Glutamatergic neuron (in vitro differentiated cells): ENCODE measurements at places on chromosomes 11 and 22.
A peak's percentile ranks its signal among the peaks of the same experiment; 100 is the strongest.

DNA sequence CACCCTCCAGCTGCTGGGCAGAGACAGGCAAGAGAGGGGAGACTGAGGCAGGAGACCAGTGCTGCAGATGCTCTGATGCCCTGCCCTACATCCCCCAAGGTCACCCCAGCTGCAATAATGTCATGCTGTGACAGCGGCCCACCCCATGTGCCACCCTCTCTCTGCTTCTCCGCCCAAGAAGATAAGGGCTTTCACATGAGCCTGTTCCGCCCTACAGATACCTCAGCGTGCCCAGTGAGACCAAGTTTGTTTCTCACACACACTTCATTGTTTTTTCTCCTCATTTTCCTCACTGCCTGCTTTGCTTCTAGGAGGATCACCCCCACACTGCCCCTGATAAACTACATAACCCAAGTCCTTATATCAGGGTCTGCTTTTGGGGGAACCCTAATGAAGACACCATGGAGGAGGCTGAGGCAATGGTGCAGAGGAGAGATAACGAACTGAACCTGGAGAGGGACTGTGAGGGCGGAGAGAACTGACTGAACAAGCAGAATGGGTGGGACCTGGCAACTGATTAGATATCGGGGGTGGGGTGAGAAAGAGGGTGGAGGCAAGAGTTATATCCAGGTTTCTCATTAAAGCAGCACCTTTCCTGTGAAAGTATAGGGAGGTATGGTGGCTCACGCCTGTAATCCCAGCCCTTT is 37.5 kb upstream of the TSKU start:
- no peaks in the 10 kb centered on the region for H3K36me3 ChIP-seq
- H3K27ac ChIP-seq = no peak overlapping the region
- H3K4me1 ChIP-seq = peaks cover 11% of the 10 kb centered on the region
- DNase-seq = no peak

- H3K4me1 ChIP-seq = no peaks in the 10 kb centered on the region
- H3K27ac ChIP-seq = no peak overlapping the region
- H3K36me3 ChIP-seq = no peaks in the 10 kb centered on the region
- no peak overlapping the region for H3K4me3 ChIP-seq
Observed at GRCh38 chr22:26888887-26889286, 231.5 kb downstream of the MIAT start.

DNA sequence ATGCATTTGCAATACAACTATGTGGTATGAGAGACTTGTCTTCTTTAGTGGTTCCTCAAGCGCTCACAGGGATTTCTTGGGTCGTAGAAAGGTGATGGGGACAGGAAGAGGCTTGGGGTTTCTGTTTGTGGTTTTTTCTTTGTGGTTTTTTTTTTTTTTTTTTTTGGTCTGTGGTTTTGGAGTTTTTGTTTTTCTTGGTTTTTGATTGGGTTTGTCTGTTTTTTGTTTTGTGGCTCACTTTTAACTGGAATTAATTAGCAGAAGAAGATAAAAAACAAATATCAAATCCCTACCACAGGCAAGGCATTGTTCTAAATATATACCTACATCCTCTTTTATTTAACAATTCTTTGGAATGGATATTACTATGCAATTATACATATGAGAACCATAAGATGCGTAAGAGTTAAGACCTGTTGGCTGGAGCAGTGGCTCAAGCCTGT is 5.5 kb downstream of the TTC28 start:
- H3K4me3 ChIP-seq = no peak overlapping the region
- peaks cover 5% of the 10 kb centered on the region for H3K36me3 ChIP-seq
- DNase-seq = no peak
- H3K4me1 ChIP-seq = no peaks in the 10 kb centered on the region
- H3K27me3 ChIP-seq = no peaks in the 10 kb centered on the region
- no peak overlapping the region for H3K27ac ChIP-seq

DNA sequence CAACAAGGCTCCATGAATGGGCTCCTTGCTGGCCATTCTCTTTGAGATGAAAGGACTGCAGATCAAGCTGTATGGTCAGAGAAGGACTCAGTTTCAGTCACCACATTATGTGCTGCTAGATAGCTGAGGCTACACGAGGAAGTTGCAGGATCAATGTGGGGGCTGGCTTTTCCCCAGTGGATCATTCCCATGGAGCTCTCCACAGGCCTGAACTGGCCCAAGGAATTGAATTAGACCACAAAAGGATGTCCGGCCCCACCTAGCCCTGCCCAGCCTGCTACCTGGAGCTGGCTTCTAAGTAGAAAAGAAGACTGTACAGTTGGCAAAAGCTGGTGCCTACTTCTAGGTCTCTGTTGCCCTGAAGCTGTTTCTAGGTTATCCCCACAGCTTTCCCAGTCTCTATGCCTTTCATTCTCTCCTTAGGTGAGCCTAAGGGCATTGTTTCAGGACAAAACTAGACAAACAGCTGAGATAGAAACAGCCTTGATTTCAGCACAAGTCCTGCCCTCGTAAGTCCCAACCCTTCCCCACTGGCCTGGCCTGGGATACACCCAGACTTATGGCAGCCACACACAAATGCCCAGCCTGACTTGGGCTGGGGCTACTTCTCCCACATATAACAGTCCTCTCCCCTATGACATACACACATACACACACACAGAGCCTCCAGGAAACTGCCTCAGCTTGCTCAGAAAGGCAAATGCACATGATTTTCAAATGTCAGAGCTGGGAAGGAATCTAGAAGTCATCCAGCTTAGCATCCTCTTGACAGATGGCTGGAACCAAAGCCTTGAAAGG is 129.1 kb upstream of the NCAM1 start:
- H3K27me3 ChIP-seq = peaks cover 2% of the 10 kb centered on the region
- H3K4me3 ChIP-seq = no peak overlapping the region
- H3K4me1 ChIP-seq = peaks cover 19% of the 10 kb centered on the region

- DNase-seq = no peak
- no peak overlapping the region for H3K4me3 ChIP-seq
- no peaks in the 10 kb centered on the region for H3K27me3 ChIP-seq
- no peaks in the 10 kb centered on the region for H3K36me3 ChIP-seq
Observed at GRCh38 chr11:4682623-4683419, 14.8 kb downstream of the OR51E2 start.

DNA sequence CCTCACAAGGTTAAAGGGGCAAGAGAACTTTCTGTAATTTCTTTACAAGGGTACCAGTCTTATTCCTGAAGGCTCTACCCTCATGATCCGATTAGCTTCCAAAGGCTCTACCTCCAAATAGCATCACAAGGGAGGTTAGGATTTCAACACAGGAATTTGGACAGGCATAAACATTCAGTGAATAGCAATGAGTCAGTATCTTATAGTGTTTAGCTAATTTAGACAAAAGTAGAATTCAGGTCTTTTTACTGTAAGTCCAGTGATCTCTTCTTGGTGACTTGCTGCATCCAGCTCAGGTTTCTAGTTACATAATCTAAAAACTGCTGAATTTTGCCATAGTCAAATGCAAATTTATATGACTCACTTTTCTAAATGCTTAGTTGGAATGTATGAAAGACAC is 1995.6 kb upstream of the RAG2 start:
- H3K4me3 ChIP-seq = no peak overlapping the region
- H3K4me1 ChIP-seq = no peaks in the 10 kb centered on the region
- H3K27me3 ChIP-seq = no peaks in the 10 kb centered on the region

DNA sequence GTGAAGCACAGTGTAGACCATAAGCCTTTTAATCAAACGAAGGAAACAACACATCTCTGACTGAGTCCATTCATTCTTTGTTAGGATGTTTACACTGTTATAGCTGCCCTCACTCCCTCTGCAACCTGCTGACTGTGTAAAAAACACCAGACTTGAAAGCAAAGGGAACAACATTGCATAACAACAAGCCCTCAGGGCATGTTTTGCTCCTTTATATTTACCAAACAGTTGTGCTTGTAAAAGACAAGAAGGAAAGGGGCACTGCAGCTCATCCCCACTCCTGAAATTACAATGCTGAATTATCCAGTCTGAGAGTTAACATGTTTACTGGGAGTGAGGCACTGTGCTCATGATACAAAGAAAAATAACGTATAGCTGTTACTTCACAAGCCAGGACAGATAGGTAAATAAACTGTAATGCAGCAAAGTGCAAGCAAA is 46.4 kb downstream of the RAB30 start:
- no peak for DNase-seq
- H3K27ac ChIP-seq = no peak overlapping the region
- H3K4me3 ChIP-seq = no peak overlapping the region

- no peaks in the 10 kb centered on the region for H3K36me3 ChIP-seq
- H3K4me3 ChIP-seq = no peak overlapping the region
- peak overlapping the region; percentile 43 for H3K27ac ChIP-seq
- peaks cover 2% of the 10 kb centered on the region for H3K27me3 ChIP-seq
- peak; percentile 47 for DNase-seq
- H3K4me1 ChIP-seq = peaks cover 2% of the 10 kb centered on the region
Observed at GRCh38 chr11:57546869-57547475, 9.6 kb downstream of the SMTNL1 start.

DNA sequence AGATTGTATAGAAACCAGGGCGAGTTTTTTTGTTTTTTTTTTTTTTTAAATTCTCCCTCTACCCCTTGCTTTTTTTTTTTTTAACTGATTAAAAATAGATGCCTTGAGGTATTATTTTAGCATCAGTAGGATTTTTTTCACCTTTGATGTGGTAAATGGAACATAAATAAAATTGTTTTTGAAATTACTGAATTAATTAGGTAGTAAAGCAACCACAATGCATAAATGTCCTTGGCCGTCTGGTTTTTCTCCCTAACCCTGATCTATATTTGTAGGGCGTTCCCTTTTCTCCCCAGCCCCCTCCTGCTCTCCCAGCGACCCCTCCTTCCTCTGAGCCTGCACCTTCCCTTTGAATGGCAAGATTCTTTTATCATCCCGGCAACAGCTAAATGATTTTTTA is 107.8 kb downstream of the ZBTB16 start:
- H3K27ac ChIP-seq = peak overlapping the region; percentile 9
- H3K27me3 ChIP-seq = peaks cover 5% of the 10 kb centered on the region
- H3K4me3 ChIP-seq = peak overlapping the region; percentile 25
- H3K36me3 ChIP-seq = no peaks in the 10 kb centered on the region
- DNase-seq = no peak

- H3K27ac ChIP-seq = no peak within 1 kb of the TSS
- H3K27me3 ChIP-seq = peaks cover 13% of the 10 kb centered on the region
- H3K4me3 ChIP-seq = peak within 1 kb of the TSS; percentile 81
- H3K4me1 ChIP-seq = no peaks in the 10 kb centered on the region
- peak; percentile 73 for DNase-seq
Observed at GRCh38 chr11:76206327-76207081, at the start of gene WNT11. TSS of gene WNT11 (minus strand) at chr11:76206502. CDS start at chr11:76206407, 95 bp downstream.

- peaks cover 2% of the 10 kb centered on the region for H3K27me3 ChIP-seq
- DNase-seq = no peak
- no peak overlapping the region for H3K4me3 ChIP-seq
- no peaks in the 10 kb centered on the region for H3K4me1 ChIP-seq
Observed at GRCh38 chr11:13348305-13348704, 70.7 kb downstream of the BMAL1 start.

DNA sequence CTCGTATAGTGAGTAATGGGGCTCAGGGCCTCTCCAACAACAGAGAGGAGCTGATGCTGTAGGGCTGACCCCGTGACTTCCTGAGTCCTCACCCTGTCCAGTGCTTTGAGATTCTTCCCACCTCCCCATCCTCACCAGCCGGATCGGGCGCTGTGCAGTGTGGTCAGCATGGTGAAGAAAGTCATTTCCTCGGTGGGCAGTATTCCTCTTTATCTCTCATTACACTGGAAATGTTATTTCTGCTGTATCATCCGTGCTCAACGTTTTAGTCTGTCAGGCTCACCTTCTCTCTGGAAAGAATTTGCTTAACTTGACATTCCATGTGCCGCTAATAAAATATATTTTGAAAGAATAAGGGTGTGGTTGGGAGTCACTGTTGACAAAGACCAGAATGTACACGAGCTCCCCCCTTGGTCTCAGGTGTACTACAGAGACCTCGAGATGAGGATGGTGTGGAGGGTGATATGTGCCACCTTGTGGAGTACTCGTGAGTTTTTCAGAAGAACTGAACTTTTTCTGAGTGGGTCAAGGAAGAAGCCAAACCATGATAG is 25.7 kb upstream of the SCGB1A1 start:
- H3K4me1 ChIP-seq = peaks cover 33% of the 10 kb centered on the region
- peaks cover 8% of the 10 kb centered on the region for H3K27me3 ChIP-seq
- H3K27ac ChIP-seq = no peak overlapping the region
- no peak overlapping the region for H3K4me3 ChIP-seq

GRCh38 chr22:33666961-33667619 is 253.2 kb downstream of the LARGE1 start:
- peaks cover 8% of the 10 kb centered on the region for H3K4me1 ChIP-seq
- no peak overlapping the region for H3K4me3 ChIP-seq
- no peaks in the 10 kb centered on the region for H3K36me3 ChIP-seq
- no peaks in the 10 kb centered on the region for H3K27me3 ChIP-seq

- no peak overlapping the region for H3K27ac ChIP-seq
- H3K36me3 ChIP-seq = peaks cover 8% of the 10 kb centered on the region
- H3K4me3 ChIP-seq = no peak overlapping the region
- no peak for DNase-seq
- H3K4me1 ChIP-seq = no peaks in the 10 kb centered on the region
- H3K27me3 ChIP-seq = peaks cover 4% of the 10 kb centered on the region
Observed at GRCh38 chr22:27452922-27453321, 348.6 kb downstream of the MN1 start.

- H3K27me3 ChIP-seq = no peaks in the 10 kb centered on the region
- no peak overlapping the region for H3K27ac ChIP-seq
- no peaks in the 10 kb centered on the region for H3K36me3 ChIP-seq
- H3K4me3 ChIP-seq = no peak overlapping the region
Observed at GRCh38 chr11:88277349-88277915, 60.1 kb downstream of the CTSC start.

DNA sequence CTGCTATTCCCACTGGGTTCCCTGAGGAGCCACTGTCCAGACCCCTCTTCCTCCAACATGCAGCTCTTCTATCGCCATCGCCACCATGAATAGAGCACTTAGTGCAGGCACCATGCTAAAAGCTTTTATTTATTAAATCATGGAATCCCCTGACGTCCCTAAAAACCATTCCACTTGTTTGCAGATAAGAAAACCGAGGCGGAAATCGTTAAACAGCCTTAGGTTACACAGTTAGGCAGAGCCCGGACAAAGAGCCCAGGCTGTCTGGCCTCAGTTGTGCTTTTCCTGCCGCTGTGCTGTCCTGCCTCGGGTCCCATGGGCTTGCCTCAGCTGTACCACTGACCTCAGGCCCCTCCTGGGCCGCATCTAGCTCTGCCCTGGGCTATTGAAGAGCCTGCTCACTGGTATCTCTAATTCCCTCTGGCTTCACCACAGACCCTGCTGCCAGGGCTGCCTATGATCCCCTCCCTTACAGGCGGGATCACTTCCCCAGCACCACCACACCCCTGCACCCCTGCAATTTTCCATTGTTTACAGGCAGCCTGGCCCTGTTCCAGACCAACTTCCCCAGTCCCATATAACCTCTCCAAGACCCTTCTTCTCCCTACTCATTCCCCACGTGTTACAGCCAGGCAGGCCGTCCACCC is 13.0 kb upstream of the TUB start:
- peak overlapping the region; percentile 84 for H3K27ac ChIP-seq
- H3K36me3 ChIP-seq = no peaks in the 10 kb centered on the region
- DNase-seq = no peak
- H3K4me1 ChIP-seq = peaks cover 42% of the 10 kb centered on the region
